ENCODE measurements at places on chromosomes 5 and 9.
A peak's percentile ranks its signal among the peaks of the same experiment; 100 is the strongest.

DNA sequence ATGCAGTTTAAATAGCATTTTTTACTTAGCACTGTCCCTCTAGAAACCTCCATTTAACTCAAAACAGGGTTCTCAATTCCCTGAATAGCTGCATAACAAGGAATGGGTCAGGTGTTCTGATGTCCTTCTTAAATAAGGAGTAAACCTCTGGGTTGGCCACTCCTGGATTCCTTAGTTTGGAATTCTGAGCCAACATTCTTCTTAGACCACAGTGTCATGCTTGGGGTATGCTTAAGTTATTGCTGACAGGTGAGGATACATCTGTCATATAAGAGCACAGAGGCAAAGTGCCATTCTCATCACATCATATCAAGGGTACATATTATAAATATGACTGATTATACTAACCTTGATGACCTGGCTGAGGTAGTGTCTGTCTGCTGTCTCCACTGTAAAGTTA lies 179.9 kb upstream of the SEMA6A start:
- DNase-seq = no peak
- no peaks in the 10 kb centered on the region for H3K4me1 ChIP-seq
- no peaks in the 10 kb centered on the region for H3K36me3 ChIP-seq
- no peak overlapping the region for H3K27ac ChIP-seq
- H3K4me3 ChIP-seq = no peak overlapping the region
- no peaks in the 10 kb centered on the region for H3K27me3 ChIP-seq

- no peaks in the 10 kb centered on the region for H3K27me3 ChIP-seq
- no peak overlapping the region for H3K27ac ChIP-seq
- no peak for DNase-seq
- H3K4me3 ChIP-seq = no peak overlapping the region
These were observed 640.2 kb downstream of the CCDC171 start for GRCh38 chr9:16193066-16193465.

DNA sequence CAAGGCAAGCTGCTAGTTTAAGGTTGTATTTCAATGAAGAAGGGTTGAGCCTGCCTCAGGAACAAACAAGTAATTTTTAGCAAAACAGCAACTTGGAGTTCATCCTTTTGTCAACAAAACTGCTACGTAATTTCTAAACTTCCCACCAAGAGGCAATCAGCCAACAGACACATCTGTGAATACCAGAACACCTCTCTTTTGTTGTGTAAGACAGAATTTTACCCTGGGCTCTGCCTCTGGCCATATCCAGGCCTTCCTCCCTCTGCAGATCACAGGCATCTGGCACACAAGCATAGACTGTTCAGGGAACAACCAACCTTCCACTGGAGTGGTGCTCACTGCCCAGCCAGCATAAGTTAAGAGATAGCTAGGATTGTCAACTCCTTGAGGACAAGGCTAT lies 409.0 kb downstream of the SPOCK1 start:
- H3K27me3 ChIP-seq = peaks cover 7% of the 10 kb centered on the region
- H3K4me3 ChIP-seq = no peak overlapping the region
- DNase-seq = no peak
- H3K27ac ChIP-seq = no peak overlapping the region
- no peaks in the 10 kb centered on the region for H3K36me3 ChIP-seq
- no peaks in the 10 kb centered on the region for H3K4me1 ChIP-seq

- no peaks in the 10 kb centered on the region for H3K36me3 ChIP-seq
- no peaks in the 10 kb centered on the region for H3K4me1 ChIP-seq
- no peaks in the 10 kb centered on the region for H3K27me3 ChIP-seq
These were observed 266.8 kb downstream of the MTRR start for GRCh38 chr5:8135742-8136141.

DNA sequence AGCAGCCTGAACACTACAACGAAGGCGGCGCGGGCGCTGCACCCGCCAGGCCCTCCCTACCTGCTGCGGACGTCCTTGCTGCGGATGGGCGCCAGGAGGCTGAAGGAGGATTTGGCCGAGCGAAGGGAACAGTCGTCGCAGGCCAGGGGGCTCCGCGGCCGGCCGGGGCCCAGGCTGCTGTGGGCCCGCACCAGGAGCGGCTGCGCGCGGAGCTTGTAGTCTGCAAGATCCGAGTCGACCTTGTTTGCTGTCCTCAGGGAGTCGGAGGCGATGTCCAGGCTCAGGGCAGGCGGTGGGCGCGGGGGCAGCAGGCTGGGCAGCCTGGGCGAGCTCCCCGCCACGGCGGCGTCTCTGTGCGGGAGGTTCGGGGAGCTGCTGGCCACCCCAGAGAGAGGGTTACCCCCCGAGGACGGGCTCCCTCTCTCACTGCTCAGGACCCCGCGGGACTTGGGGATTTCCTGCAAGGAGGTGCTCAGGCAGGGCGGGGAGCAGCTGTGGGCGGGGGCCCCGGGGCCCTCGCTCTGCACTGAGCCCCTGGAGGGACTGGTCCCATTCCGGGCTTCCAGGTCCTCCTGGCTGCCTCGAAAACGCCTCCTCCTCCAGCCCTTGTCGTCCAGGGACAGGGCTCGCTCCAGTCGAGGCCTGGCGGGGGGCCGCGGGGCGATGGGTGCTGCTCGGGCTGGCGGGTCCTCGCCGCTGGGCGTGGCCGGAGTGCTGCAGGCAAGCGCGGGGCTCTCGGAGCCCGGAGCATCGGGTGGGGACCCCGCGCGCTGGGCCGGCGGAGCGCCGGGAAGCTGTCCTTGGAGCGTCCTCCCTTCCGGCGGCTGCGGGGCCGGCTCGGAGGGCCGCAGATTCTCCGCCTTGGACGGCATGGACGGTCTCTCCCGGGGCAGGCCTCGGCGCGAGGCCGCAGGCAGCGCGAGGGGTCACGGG lies 831 bp downstream of the INPP5E start:
- peaks cover 27% of the 10 kb centered on the region for H3K4me1 ChIP-seq
- peak overlapping the region; percentile 84 for H3K4me3 ChIP-seq
- H3K36me3 ChIP-seq = peaks cover 36% of the 10 kb centered on the region
- H3K27ac ChIP-seq = peak overlapping the region; percentile 91

DNA sequence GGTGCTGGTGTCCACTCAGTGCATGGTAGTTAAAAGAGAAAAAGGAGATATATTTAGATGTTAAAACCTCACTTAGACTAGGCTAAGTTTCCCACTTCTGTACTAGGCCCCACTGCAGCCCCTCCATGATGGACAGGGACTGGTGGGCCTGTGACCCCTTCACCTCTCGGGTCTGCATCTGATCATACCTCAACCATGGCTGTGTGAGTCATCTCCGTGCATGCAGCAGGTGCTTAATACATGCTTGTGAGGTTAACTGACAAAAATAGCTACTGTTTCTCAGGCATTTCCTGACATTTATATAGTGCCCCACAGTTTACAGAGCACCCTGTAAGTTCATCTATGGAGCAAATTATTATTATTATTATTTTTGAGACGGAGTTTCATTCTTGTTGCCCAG lies 8.4 kb upstream of the URM1 start:
- peaks cover 3% of the 10 kb centered on the region for H3K36me3 ChIP-seq
- H3K4me3 ChIP-seq = no peak overlapping the region
- H3K4me1 ChIP-seq = peaks cover 10% of the 10 kb centered on the region
- no peak for DNase-seq

- no peak for DNase-seq
- H3K27ac ChIP-seq = no peak overlapping the region
- H3K27me3 ChIP-seq = no peaks in the 10 kb centered on the region
These were observed 20.0 kb upstream of the MYOT start for GRCh38 chr5:137847687-137848086.

DNA sequence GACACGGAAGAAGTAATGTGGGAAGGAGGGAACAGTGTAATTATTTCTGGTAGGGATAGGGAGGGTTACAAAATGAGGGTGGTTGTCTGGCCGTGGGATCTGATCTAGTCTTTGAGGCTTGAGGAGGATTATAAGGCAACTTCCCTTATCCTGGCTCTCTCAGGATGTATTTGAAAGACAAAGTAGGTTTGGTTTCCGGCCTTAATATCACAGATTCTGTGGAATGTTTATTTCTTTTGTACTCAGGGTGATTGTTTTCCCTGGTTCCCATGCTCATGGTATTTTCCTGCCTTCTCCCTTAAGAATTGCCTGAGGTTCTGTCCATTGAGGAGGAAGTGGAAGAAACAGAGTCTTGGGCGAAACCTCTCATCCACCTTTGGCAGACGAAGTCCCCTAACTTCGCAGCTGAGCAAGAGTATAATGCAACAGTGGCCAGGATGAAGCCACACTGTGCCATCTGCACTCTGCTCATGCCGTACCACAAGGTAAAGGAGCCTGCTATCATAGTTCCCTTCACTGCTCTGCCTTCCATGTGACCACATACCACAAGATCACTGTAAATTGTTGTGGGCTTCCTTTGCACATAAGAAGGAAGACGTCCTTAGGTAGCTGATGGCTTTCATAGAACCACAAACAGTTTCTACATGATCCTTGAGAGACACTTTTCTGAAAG lies 253.8 kb downstream of the KDM4C start:
- DNase-seq = no peak
- no peak overlapping the region for H3K27ac ChIP-seq
- H3K4me3 ChIP-seq = no peak overlapping the region
- H3K4me1 ChIP-seq = peaks cover 9% of the 10 kb centered on the region
- no peaks in the 10 kb centered on the region for H3K27me3 ChIP-seq

GRCh38 chr9:104256031-104256695 lies 162.1 kb downstream of the SMC2 start:
- no peak overlapping the region for H3K27ac ChIP-seq
- no peak for DNase-seq
- H3K4me3 ChIP-seq = no peak overlapping the region
- H3K27me3 ChIP-seq = no peaks in the 10 kb centered on the region
- H3K36me3 ChIP-seq = no peaks in the 10 kb centered on the region

GRCh38 chr5:133664422-133664821 lies 52.1 kb upstream of the FSTL4 start:
- peaks cover 41% of the 10 kb centered on the region for H3K27me3 ChIP-seq
- H3K4me3 ChIP-seq = no peak overlapping the region

DNA sequence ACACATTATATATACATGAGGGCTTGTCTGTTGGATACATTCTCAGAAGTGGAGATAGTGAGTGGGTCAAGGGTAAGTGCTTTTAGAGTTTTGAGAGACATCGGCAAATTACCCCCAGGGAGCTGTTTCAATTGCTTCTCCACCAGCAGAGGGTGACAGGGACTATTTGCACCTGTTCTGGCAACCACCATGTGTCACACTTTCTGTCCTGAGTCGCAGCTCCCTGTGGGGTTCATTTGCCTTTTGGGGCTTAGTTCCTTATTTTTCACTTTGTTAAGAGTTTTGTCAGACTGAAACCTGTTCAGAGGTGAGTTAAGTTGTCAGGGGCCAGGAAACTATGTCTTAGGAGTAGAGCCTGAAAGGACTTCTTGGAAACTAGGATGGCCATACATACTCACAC lies 20.1 kb upstream of the SLC36A1 start:
- H3K4me1 ChIP-seq = no peaks in the 10 kb centered on the region
- H3K27me3 ChIP-seq = peaks cover 17% of the 10 kb centered on the region
- no peaks in the 10 kb centered on the region for H3K36me3 ChIP-seq
- no peak overlapping the region for H3K27ac ChIP-seq

GRCh38 chr5:91049112-91049511 lies 334.0 kb downstream of the ARRDC3 start:
- no peaks in the 10 kb centered on the region for H3K36me3 ChIP-seq
- DNase-seq = no peak
- H3K4me1 ChIP-seq = no peaks in the 10 kb centered on the region

DNA sequence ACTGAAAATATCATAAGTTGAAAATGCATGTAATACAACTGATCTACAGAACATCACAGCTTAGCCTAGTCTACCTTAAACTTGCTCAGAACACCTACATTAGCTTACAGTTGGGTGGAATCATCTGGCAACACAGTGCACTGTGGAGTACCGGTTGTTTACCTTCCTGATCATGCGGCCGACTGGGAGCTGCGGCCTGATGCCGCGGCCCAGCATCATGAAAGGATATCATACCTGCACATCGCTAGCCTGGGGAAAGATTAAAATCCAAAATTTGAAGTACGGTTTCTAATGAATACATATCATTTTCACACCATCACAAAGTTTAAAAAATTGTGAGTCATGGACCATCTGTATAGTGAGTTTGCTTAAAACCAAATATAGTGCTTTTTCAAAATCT lies 1.8 kb downstream of the HACD4 start:
- no peaks in the 10 kb centered on the region for H3K27me3 ChIP-seq

All from effector memory CD8-positive, alpha-beta T cell (primary cell).